ENCODE measurements at places on chromosomes 4 and X. TPM values are rescaled to one million over a fixed set of nuclear protein-coding genes. Genes with fewer than 3 reads are reported as not detected.

DNA sequence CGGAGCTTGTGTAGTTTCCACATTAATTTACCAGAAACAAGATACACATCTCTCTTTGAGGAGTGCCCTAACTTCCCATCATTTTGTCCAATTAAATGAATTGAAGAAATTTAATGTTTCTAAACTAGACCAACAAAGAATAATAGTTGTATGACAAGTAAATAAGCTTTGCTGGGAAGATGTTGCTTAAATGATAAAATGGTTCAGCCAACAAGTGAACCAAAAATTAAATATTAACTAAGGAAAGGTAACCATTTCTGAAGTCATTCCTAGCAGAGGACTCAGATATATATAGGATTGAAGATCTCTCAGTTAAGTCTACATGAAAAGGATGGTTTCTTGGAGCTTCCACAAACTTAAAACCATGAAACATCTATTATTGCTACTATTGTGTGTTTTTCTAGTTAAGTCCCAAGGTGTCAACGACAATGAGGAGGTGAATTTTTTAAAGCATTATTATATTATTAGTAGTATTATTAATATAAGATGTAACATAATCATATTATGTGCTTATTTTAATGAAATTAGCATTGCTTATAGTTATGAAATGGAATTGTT, at the start of gene FGB:
TSS of gene FGB (plus strand) at position 315 of the 558 bp plus-strand sequence. CDS start at position 323, 8 bp downstream.
- no peak within 1 kb of the TSS for H3K4me3 ChIP-seq
- no peak for DNase-seq
- H3K27me3 ChIP-seq: no peaks in the 10 kb centered on the region

DNA sequence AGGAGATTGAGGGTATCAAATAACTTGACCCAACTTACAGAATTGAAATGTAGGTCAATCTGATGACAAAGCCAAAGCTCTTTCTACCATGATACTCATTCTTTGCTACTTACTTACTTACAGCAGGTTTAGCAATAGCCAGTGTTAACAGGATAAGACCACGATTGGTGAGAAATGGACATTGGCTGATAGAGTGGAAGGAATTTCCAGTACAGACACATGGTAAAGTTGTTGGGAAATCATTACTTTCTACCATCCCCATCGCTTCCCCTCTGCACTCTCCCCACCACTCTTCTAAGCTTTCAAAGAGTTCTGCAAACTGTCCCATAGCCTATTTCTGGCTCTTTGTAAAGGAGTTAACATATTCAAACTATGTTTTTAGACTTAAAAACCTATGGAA, 119.7 kb downstream of the CHRNA9 start:
- H3K27ac ChIP-seq: no peak overlapping the region
- no peak overlapping the region for H3K4me3 ChIP-seq
- H3K4me1 ChIP-seq: no peaks in the 10 kb centered on the region
- peaks cover 4% of the 10 kb centered on the region for H3K36me3 ChIP-seq

- no peaks in the 10 kb centered on the region for H3K36me3 ChIP-seq
- H3K4me3 ChIP-seq: no peak overlapping the region
- H3K27me3 ChIP-seq: no peaks in the 10 kb centered on the region
- H3K4me1 ChIP-seq: no peaks in the 10 kb centered on the region
These were observed 26.7 kb upstream of the C1QTNF7 start for GRCh38 chr4:15400981-15401671.

ERAS gene
- total RNA-seq: not detected

- no peak for DNase-seq
- H3K36me3 ChIP-seq: no peaks in the 10 kb centered on the region
- H3K4me3 ChIP-seq: no peak overlapping the region
- H3K4me1 ChIP-seq: no peaks in the 10 kb centered on the region
- H3K27ac ChIP-seq: no peak overlapping the region
- no peaks in the 10 kb centered on the region for H3K27me3 ChIP-seq
These were observed 128.8 kb downstream of the RAB28 start for GRCh38 chr4:13355111-13355880.

DNA sequence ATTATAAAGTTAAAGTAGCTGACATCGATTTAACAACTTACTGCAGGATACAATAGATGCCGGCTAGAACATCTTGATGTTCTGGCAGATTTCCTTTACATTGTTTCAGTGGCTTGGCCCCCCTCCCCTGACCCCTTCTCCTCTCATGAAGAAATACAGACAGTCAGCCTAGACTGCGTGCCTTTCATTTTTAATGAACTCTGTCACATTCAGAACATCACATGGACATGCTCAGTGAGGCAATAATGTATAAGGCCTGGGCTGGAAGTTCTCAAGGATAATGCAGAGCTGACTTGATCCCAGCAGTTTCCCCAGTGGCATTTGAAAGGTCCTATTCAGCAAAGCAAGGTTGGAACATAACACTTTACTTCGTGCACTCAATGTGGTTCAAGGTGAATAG, 239.2 kb downstream of the ANK2 start:
- peaks cover 13% of the 10 kb centered on the region for H3K4me1 ChIP-seq
- DNase-seq: no peak
- H3K4me3 ChIP-seq: no peak overlapping the region
- H3K27ac ChIP-seq: no peak overlapping the region

ASB11 gene
- not detected for total RNA-seq

DNA sequence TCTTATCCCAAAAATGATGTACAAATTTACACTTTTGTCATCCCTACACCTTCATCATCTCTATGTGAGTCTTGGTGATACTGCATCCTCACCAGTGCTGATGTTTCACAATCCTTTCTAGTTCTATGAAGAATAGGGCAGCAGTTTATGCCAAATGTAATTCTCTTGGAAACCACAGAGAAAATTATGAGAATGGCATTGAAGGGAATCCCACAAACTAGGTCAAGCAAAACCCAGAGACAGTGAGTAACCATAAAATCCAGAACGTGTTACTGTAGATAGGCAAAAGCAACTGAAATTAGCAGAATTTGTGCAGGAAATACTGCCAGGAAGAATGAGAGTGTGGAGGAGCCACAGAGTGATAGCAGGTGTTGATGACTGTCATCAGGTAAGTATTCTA, 24.5 kb downstream of the IL15 start:
- no peak for DNase-seq
- H3K27me3 ChIP-seq: no peaks in the 10 kb centered on the region
- no peak overlapping the region for H3K27ac ChIP-seq
- no peaks in the 10 kb centered on the region for H3K4me1 ChIP-seq

GRCh38 chrX:49247916-49248811, 12.9 kb downstream of the CCDC22 start:
- no peak overlapping the region for H3K27ac ChIP-seq
- H3K36me3 ChIP-seq: peaks cover 3% of the 10 kb centered on the region
- H3K27me3 ChIP-seq: no peaks in the 10 kb centered on the region
- no peaks in the 10 kb centered on the region for H3K4me1 ChIP-seq

GRCh38 chr4:106323119-106323518, 6.8 kb downstream of the AIMP1 start:
- H3K36me3 ChIP-seq: peaks cover 25% of the 10 kb centered on the region
- no peaks in the 10 kb centered on the region for H3K27me3 ChIP-seq
- no peak for DNase-seq
- peaks cover 2% of the 10 kb centered on the region for H3K4me1 ChIP-seq
- H3K4me3 ChIP-seq: no peak overlapping the region

RNF128 gene
- 0.43 TPM for total RNA-seq

GRCh38 chr4:76011700-76012387, 4.5 kb upstream of the CXCL9 start:
- no peaks in the 10 kb centered on the region for H3K27me3 ChIP-seq
- DNase-seq: peak; percentile 56
- no peaks in the 10 kb centered on the region for H3K36me3 ChIP-seq
- H3K4me3 ChIP-seq: no peak overlapping the region

- H3K27ac ChIP-seq: no peak overlapping the region
- peaks cover 32% of the 10 kb centered on the region for H3K27me3 ChIP-seq
- H3K4me3 ChIP-seq: no peak overlapping the region
- H3K36me3 ChIP-seq: no peaks in the 10 kb centered on the region
- H3K4me1 ChIP-seq: no peaks in the 10 kb centered on the region
These were observed 58.5 kb upstream of the NHSL2 start for GRCh38 chrX:71852182-71852581.

GEMIN8 gene
- 18.9 TPM for total RNA-seq

DNA sequence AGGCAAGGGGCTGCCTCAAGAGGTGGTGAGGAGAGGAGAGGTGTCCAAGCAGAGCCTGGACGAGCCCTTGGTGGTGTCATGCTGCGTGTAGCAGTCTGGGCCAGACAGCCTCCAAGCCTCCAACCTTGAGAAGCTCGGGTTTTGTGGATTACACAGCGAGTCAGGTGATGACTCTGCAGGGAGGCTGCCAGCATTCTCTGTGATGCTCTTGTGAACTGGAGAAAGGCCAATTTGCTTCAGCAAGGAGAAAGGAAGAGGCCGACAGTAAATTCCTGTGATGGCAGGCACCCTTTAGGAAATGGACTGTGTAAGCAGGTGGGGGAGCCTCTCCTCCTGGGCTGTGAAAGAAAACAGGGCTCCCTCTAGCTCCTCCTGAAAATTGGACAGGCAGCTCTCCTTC, 36.0 kb upstream of the CD99L2 start:
- peaks cover 10% of the 10 kb centered on the region for H3K4me1 ChIP-seq
- H3K27ac ChIP-seq: peak overlapping the region; percentile 69
- no peaks in the 10 kb centered on the region for H3K27me3 ChIP-seq
- H3K36me3 ChIP-seq: no peaks in the 10 kb centered on the region
- DNase-seq: peak; percentile 92

DNA sequence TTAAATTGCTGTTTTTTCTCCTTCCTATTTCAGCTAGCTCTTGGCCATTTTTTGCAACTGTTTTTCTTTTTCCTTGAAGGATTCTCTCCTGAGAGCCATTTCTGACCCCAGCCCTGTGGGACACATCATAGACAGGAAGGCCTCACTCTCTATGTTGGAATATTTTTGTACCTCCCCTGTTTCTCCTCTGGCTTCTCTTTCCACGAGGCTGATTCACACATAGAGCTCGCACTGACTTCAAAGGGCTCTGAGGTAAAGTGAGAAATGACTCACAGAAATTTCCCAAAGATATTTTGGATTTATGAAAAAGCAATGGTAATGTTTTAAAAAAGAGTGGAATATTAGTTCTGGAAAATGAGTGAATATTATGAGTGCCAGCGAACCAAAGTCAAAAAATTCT, 181.7 kb upstream of the IGFBP7 start:
- H3K4me3 ChIP-seq: no peak overlapping the region
- H3K4me1 ChIP-seq: no peaks in the 10 kb centered on the region
- no peaks in the 10 kb centered on the region for H3K27me3 ChIP-seq
- H3K36me3 ChIP-seq: no peaks in the 10 kb centered on the region

F8 gene
- 5.5 TPM for total RNA-seq

DNA sequence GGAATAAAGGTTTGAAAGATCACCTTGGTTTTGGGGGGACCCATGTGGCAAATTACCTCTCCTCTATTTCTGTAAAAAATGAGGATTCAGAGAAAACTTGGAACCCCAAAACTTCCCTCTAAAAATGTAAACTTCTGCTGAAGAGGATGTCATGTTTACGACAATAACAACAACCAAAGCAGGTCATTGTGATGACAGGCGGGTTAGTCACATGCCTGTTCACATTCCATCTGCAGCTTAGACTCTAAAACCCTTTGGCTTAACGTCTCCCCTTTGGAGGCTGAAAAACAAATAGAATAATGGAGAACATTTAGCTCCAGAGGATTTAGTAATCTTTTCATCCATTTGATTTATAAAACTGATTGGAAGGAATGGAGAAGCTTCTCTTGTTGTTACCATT, 75.0 kb upstream of the FAM9C start:
- DNase-seq: no peak
- H3K4me3 ChIP-seq: no peak overlapping the region
- no peaks in the 10 kb centered on the region for H3K4me1 ChIP-seq
- no peaks in the 10 kb centered on the region for H3K36me3 ChIP-seq
- no peak overlapping the region for H3K27ac ChIP-seq
- H3K27me3 ChIP-seq: no peaks in the 10 kb centered on the region

DNA sequence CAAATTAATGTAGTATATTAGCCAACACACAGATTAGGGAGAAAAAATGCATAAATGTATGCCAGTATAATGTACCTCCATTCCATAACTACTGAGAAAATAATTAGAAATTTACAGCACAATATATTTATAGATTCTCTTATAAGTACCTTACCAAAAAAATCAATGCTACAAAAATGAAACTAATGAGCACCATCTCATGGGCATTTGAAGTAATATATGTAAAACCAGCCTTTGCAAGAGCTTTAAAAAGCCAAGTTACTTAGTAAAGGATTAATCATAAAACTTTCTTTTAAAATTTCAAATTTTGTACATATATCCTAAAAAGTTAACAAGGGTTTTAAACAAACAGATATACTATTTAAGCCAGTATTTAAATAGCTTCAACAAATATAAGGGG, 43.2 kb downstream of the LRBA start:
- peaks cover under 1% of the 10 kb centered on the region for H3K4me1 ChIP-seq
- H3K27ac ChIP-seq: no peak overlapping the region
- no peaks in the 10 kb centered on the region for H3K36me3 ChIP-seq
- no peaks in the 10 kb centered on the region for H3K27me3 ChIP-seq
- no peak for DNase-seq

INPP4B gene
- total RNA-seq: 0.64 TPM

TMPRSS11B gene
- total RNA-seq: not detected

CLDN34 gene
- total RNA-seq: 0.47 TPM

DNA sequence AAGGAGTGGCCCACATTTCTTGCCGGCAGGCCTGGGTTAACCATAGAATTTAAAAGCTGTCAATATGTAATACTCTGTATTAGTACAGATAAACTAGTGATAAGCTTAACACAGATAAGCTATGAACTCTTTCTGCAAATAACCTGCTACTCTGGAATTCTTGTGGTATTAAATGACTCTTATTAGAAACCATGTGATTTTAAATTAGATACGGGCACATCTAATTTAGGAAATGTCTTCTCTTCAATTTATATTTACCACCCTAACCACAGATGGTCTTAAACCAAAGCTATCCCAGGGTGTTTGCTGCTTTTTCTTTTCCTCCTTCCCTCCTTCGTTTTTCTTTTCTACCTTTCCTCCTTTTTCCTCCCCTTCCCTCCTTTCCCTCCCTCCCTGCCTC, 4.9 kb downstream of the GNRHR start:
- H3K27ac ChIP-seq: no peak overlapping the region
- H3K27me3 ChIP-seq: no peaks in the 10 kb centered on the region
- no peaks in the 10 kb centered on the region for H3K4me1 ChIP-seq
- no peaks in the 10 kb centered on the region for H3K36me3 ChIP-seq
- no peak overlapping the region for H3K4me3 ChIP-seq

GRCh38 chr4:99847362-99847976, 30.8 kb downstream of the DAPP1 start:
- no peaks in the 10 kb centered on the region for H3K4me1 ChIP-seq
- no peak overlapping the region for H3K27ac ChIP-seq
- no peak for DNase-seq
- H3K36me3 ChIP-seq: no peaks in the 10 kb centered on the region
- no peak overlapping the region for H3K4me3 ChIP-seq

- no peak overlapping the region for H3K27ac ChIP-seq
- peak; percentile 76 for DNase-seq
- H3K4me3 ChIP-seq: no peak overlapping the region
- no peaks in the 10 kb centered on the region for H3K36me3 ChIP-seq
- no peaks in the 10 kb centered on the region for H3K4me1 ChIP-seq
These were observed 18.8 kb downstream of the SPACA5 start for GRCh38 chrX:48025561-48025960.

MAGEA8 gene
- 0.20 TPM for total RNA-seq

- no peaks in the 10 kb centered on the region for H3K36me3 ChIP-seq
- no peak for DNase-seq
- no peak overlapping the region for H3K4me3 ChIP-seq
- H3K27ac ChIP-seq: no peak overlapping the region
- no peaks in the 10 kb centered on the region for H3K4me1 ChIP-seq
- H3K27me3 ChIP-seq: no peaks in the 10 kb centered on the region
These were observed 103.4 kb downstream of the DDIT4L start for GRCh38 chr4:100086766-100087431.
